ENCODE measurements at places on chromosomes 2 and 18.

- DNase-seq = no peak
These were observed 20.5 kb downstream of the GRB14 start for GRCh38 chr2:164600763-164601162.

DNA sequence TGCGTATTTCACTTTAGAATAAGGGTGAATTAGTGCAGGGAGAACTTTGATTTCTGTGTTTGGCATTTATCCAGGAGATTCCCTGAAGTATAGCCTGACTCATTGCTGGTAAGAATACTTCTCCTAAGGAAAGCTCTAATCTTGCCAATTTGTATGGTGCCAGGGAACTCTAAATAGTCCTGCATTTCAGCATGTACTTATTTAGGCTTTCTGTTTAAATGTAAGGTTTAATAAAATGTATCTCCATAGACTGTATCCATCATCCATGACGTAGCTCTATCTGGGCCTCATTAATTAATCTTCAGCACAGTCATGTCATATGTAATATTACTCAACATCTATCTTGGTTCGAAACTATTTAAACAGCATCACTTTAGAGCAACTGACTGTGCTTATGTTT, 127.7 kb downstream of the DOK6 start:
- no peak for DNase-seq

- no peak for DNase-seq
These were observed 120.0 kb upstream of the RBMS1 start for GRCh38 chr2:160613466-160614153.

DNA sequence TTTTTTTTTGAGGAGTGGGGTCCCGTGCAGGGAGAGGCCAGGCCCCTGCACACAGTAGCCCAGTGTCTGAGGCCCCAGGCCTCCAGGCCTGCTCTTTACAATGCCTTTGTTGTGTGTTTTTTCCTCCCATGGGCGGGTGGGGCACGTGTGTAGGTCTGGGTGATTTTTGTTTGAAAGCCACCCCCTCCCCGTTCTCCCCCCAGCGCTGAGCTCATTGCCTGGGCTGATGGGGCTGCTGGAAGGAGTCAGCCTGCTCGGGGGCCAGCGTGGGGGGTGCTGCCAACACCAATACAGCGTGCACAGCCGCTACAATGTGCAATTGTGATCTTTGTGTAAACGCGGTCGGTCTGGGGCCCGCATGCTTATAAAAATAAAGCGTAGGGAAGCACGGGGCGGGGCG, 142.7 kb downstream of the DYSF start:
- DNase-seq = no peak

- no peak for DNase-seq
These were observed 21.9 kb downstream of the SLC25A52 start for GRCh38 chr18:31738460-31739407.

DNA sequence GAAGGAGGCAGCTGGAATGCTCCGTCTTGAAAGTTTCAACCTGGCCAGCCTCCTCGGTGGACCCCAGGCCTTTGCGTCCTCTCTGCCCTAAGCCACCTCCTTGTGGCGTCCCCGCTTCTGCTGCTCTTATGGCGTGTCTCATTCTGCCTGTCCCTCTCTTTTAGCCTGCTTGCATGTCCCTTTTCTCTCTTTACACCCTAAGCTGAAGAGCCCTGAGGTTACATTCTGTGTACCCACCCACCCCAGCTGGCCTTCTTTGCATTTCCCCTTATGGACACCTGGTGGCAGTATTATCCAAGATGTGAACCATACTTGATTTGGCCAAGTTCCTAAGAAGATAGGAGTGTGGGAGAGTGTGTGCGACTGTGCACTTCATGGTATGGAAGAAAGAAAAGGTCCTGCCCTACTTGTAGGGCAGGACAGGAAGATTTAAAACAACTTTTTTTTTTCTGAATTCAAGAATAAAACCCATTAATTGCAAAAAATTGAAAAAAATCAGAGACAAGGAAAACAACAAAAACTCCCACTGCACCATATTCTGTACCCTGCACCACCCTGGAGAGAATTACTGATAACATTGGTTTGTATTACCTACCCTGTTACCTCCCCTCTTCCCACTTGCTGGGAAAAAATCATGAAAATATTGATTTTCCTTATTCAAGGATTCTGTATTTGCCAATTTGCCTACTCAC, 77.4 kb downstream of the DYSF start:
- no peak for DNase-seq

- no peak for DNase-seq
These were observed 777.8 kb upstream of the RAB6C start for GRCh38 chr2:129201696-129202095.

DNA sequence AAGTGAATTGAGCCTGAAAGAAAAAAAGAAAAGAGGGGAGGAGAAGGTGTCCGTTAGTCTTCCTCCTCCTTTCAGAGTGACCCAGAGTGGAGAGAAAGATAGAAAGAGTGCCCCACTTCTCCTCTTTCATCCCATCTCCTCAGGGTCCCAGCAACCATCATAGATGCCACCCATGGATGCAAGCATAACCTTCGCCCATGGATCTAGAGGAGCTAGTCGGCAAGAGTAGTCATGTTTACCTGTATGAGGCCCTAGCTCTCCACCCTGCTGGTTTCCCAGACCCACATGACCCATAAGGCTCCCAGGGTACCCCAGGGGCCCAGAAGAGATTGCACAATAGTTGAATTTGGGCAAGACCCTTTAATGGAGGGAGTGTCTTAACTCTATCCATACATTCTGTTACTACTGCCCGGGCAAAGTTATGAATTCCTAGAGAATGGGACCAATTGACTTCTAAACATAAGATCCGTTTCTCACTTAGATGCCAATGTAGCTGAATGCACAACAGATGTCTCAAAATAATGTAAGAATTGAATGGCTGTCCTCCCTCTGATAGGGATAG, 56.1 kb upstream of the CDCA7 start:
- no peak for DNase-seq

- no peak for DNase-seq
These were observed 31.9 kb downstream of the HS1BP3 start for GRCh38 chr2:20618886-20619521.

GRCh38 chr2:29042561-29043075, 31.7 kb downstream of the PCARE start:
- DNase-seq = no peak

GRCh38 chr2:6972067-6972710, 55.0 kb downstream of the RNF144A start:
- no peak for DNase-seq

GRCh38 chr2:70084973-70085710, 2.1 kb upstream of the PCBP1 start:
- peak; percentile 62 for DNase-seq

DNA sequence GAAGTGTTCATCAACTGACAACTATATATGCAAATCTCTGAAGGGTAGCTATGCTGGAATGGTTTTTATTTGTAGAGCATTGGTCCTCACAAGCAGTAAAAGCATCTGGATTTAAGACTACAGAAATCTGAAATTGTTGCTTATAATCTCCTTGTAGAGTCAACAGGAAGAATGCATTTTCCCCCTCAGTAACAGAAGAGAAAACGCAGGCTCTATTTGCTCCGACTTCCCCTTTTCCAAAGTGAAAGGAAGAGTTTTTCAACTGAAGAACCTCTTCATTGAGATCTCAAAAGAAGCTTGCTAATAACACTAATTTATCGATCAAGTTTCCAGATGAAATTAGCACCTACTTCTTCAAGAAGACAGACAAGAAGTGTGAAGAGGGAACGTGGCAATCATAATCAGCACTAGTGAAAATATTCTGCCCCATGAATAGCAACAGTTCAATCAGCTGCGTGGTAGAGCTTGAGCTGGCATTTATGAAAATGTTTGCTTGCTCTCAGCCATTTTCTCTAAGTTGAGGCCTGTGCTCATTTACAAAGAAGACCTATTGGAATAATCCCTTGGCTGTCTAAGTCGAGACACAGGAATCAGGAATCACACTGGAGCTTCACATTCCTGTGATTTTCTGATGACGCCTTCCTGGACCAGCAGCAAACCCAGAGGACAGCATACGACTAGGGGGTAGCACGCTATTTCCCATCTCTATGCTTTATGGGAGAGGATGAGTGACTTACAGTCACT, 43.7 kb downstream of the TGIF1 start:
- no peak for DNase-seq

DNA sequence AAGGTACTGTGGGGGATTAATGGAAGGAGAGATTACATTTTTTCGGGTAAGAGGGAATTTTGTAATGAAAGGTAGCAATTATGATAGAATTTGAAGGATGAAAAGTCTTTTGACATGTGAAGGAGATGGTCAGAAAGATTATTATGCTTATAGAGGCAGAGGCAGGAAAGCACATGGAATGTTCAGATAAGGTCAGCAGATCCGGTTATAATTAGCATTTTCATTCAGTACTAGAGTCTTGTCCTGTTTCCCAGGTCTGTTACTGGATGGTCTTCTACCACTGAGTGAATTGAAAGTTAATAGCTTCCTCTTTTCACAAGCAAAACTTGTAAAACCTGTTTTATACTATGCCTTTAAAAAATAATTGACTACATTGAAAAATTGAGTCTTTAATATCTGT, 116.9 kb downstream of the PHLPP1 start:
- no peak for DNase-seq

GRCh38 chr18:26419746-26420145, 128.6 kb downstream of the KCTD1 start:
- no peak for DNase-seq

DNA sequence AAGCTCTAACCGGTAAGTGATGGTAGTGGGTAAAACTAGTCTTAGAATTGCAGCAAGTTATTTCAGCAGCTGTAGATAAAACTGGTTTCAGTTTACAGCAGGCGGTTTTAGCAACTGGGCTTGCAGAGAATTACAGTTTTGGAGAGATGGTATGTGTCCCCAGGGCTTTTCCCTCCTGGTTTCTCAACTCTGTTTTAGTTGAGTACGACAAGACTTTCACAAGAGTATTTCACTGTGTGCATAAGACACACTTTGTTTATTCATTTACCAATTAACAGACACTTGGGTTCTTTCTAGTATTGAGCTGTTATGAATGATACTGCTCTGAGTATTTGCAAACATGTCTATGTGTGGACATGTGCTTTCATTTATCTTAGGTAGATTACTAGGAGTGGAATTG, 65.6 kb upstream of the RFX8 start:
- DNase-seq = no peak

DNA sequence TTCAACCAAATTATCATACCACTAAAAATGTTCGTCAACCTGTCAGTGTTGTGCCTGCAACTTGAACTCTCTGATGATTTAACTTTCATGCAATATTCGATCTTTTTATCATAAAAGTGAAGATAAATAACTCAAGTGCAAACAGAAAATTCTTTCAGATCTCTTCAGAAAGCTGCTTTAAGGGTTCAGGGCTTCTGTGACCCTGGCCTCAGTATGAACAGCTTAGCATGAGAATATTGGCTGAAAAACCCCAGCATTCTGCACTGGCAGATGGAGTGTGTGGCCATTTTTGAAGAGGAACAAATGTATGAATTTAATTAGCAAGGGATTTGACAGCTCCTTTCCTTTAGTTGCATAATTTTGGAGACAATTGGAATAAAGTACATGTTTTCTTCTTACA, 851.4 kb upstream of the SOX11 start:
- DNase-seq = no peak

GRCh38 chr2:60934165-60934722, 52.9 kb downstream of the REL start:
- DNase-seq = no peak

- no peak for DNase-seq
These were observed 7.0 kb upstream of the BMP10 start for GRCh38 chr2:68878071-68878711.

DNA sequence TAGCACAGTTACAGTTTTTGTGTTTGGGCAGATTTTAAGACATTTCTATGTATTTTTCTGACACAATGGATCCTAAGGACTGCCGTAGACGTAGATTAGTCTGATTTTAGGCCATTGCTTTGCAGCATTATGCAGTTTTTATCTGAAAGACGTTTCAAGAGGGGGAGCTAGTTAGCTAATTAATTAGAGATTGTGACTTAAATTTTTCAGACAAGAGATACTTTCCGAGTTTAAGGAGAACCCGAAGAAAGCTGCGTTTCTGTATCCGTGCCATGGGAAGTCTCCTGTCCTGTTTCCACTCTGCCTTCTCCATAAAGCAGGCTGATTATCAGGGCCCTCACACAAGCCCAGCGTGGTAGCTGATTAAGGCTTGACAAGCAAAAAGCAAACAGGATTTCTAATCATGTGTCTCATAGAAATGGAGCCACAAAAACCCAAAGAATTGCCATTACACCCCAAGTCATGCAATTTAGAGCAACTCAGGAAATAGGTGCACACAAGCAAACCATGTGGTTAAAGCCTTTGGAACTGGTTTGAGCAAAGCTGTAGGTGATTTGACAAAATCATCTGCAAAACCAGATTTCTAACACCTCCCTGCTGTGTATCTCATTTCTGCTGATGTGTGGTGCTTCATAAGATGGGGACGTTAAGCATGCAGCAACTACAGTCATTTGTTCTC, 808.1 kb downstream of the RNF144A start:
- DNase-seq = no peak

DNA sequence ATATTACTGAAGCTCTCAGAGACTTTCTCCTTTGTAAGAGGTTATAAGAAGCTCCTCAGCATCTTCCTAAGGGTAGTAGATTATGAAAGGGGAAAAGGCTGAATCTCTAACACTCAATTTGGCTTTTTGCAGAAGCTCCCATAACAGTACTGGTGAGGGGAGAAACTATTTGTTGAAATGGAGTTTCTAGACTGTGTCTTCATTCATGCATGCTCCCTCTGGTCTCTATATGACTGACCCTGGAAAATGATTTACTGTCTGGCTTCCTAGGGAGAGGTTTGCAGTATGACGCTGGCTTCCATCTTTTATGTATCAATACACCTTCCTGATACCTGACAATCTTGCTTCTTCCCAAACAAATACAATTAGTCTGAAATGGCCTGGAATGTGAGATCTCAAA, 63.9 kb downstream of the LDAH start:
- no peak for DNase-seq

- DNase-seq = no peak
These were observed 85.3 kb downstream of the DNER start for GRCh38 chr2:229629039-229629438.

DNA sequence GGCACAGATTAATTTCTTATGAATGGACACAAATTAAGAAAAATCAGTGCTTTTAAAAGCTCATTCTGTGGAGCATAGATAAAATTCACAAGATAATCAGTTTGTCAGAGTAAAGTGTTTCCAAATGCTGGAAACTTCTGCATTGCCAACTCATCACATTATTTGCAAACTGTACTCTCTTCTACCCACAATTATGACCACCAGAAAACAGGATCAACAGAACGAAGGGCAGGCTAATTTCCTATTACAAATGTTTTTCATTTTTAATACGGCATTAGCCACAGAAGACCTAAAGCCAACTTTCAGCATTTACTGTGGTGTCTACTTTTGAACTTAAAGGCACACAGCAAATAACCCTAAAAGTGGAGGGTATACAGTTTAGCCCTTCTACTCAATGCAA, 6.0 kb downstream of the IRS1 start:
- DNase-seq = no peak

GRCh38 chr18:41645589-41646360, 309.3 kb upstream of the PIK3C3 start:
- DNase-seq = no peak

- DNase-seq = no peak
These were observed 16.0 kb downstream of the PRKAG3 start for GRCh38 chr2:218815649-218816048.

GRCh38 chr2:109222825-109223471, 93.9 kb downstream of the SH3RF3 start:
- no peak for DNase-seq

- DNase-seq = no peak
These were observed 17.8 kb upstream of the KCNK3 start for GRCh38 chr2:26674771-26675170.

GRCh38 chr2:238741277-238741676, 106.6 kb upstream of the TWIST2 start:
- no peak for DNase-seq

- no peak for DNase-seq
These were observed 22.5 kb downstream of the MAP3K2 start for GRCh38 chr2:127365211-127365643.
